CD14-positive monocyte (primary cell): ENCODE measurements at places on chromosomes 16 and 17. TPM values are rescaled to one million over a fixed set of nuclear protein-coding genes. Genes with fewer than 3 reads are reported as not detected.
A peak's percentile ranks its signal among the peaks of the same experiment; 100 is the strongest.

The KRT36 gene
- 0.25 and 0.27 TPM in 2 replicates for polyA plus RNA-seq

The ZNF18 gene
- polyA plus RNA-seq = 5.4 TPM

The SP6 gene
- not detected for polyA plus RNA-seq

The GJC1 gene
- polyA plus RNA-seq = not detected

The CHMP1A gene
- 57.3 TPM for polyA plus RNA-seq

The FBRS gene
- 44.8 and 47.5 TPM in 2 replicates for polyA plus RNA-seq

The SMIM36 gene
- polyA plus RNA-seq = not detected

The KRT20 gene
- not detected in 2 replicates for polyA plus RNA-seq

The TMEM114 gene
- polyA plus RNA-seq = not detected

GRCh38 chr16:53053967-53054669 is 673 bp upstream of the CHD9 start:
- H3K4me1 ChIP-seq = peaks cover 29% of the 10 kb centered on the region
- no peaks in the 10 kb centered on the region for H3K27me3 ChIP-seq
- H3K36me3 ChIP-seq = no peaks in the 10 kb centered on the region
- peak overlapping the region; percentile 81 for H3K27ac ChIP-seq
- DNase-seq = no peak
- peak overlapping the region; percentile 93 for H3K4me3 ChIP-seq

DNA sequence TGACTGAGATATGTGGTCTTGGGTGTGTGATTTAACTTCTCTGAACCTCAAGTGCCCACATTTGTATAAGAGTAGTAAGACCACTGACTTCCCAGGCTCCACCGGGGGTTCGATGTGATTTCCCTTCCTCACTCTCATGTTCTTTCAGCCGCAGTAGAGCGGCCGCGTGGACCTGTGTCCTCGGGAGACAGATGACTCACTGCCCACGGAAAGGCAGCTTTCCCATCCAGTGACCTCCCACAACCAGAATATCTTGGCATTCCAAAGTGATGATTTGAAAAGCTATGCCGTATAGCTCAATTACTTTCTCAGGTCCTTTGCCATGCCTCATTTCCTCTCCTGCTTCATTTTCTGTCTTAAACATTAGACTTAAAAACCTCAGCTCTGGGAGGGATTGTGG is 73.6 kb downstream of the IL21R start:
- H3K4me3 ChIP-seq = no peak overlapping the region
- no peaks in the 10 kb centered on the region for H3K27me3 ChIP-seq
- no peak for DNase-seq

DNA sequence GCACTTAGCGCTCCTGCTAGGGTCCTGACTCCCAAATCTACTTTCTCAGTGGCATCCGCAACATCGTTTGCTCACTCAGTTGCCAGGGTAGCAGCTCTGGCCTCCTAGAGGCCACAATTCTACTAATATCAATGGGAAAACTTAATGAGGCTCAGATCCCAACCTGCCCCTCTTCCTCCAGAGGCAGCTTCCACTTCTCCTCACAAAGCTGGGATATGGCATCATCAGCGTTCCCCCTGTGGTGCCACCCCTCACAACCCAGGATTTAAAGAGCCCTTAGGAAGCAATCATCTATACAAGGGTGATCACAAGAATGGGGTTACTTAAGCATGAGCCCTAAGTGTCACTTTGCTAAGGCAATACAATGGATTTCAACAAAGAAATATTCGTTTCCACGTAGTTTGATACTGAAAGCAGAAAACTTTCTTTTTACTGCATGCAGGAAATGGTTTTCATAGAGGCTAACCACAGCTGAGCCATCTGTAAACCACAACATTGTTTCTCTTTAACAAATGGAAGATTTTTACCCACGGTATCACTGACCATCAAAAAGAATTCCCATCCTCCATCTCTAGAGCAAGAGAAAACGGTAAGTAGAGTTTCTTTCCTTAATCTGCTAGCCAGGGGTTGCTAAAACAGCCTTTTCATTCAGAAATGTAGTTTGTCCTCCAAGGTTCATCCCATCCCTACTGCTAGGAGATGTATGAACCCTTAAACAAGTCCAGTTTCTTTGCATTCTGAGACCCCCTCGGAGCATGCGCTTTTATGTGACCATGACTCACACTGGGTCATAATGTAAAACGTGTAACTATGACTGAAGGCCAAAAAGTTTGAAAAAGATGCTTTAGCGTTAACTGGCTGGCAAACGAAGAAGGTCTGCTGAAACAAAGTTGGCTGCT is 68.3 kb upstream of the BCAR1 start:
- H3K4me3 ChIP-seq = no peak overlapping the region
- H3K36me3 ChIP-seq = no peaks in the 10 kb centered on the region
- H3K27me3 ChIP-seq = peaks cover 92% of the 10 kb centered on the region
- DNase-seq = no peak
- no peak overlapping the region for H3K27ac ChIP-seq

DNA sequence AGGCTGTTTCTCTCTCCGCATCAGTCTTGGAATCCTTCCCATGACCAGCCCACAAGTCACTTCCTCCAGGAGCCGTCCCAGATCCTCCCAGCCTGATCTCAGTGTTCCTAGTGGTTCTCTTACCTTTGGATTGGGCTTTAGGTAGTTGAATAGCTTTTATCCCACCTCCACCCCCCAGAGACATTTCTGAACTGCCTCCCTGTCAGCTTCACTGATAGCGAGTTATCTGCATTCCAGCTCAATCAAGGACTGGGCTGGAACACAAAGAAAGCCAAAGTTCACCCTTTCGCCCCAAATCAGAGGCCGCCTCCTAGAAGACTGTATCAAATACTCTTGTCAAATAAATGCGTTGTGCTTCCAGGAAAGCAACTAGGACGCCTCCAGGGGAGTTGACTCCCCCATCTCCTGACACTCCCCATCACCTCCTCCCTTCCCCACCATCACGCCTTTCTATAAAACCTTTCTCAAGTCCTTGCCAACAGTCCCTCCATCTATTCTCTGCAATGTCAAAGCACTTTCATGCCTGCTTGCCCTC is 72.7 kb downstream of the TMEM132E start:
- no peaks in the 10 kb centered on the region for H3K4me1 ChIP-seq
- H3K27me3 ChIP-seq = no peaks in the 10 kb centered on the region
- no peaks in the 10 kb centered on the region for H3K36me3 ChIP-seq

DNA sequence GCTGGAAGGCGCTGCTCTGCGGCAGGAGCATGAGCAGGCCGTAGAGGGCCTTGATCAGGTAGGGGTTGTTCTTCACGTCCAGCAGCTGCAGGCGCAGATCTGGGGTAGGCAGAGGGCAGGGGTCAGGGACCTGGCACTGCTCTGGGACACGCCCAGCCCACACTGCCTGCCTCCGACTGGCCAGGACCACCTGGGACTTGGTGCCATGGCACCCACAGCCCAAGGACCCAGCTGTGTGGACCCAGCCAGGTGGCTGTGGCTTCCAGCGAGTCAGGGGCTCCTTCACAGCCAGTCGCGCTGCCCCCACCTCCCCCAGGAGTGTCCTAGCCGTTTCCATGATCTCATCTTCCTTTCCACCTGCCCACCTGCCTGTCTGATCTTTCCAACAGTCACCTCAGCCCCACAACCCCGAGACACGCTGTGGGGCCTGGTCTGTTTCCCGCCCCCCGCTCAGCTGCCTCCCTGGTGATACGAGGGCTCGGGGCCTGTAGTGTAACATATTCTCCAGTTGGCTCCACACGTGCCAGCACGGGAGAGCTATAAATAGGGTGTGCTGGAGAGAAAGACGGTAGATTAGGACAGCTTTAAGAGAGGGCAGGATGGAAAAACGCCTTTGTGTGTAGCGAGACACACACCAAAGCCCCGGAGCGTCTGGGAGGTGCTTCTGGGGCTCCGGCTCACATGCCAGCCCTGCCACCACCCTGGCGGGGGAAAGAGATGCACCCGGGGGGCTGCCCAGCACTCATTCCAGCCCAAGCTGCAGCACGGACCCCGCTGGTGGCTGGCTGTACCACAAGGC is 7.2 kb upstream of the MTSS2 start:
- no peak overlapping the region for H3K27ac ChIP-seq
- no peak overlapping the region for H3K4me3 ChIP-seq

- H3K27ac ChIP-seq = no peak overlapping the region
- no peak for DNase-seq
- no peak overlapping the region for H3K4me3 ChIP-seq
- H3K36me3 ChIP-seq = no peaks in the 10 kb centered on the region
- H3K4me1 ChIP-seq = peaks cover 10% of the 10 kb centered on the region
- H3K27me3 ChIP-seq = no peaks in the 10 kb centered on the region
These were observed 90.5 kb downstream of the SEC14L1 start for GRCh38 chr17:77231076-77231871.

GRCh38 chr17:62782730-62783270 is 25.3 kb downstream of the MARCHF10 start:
- no peak overlapping the region for H3K4me3 ChIP-seq
- H3K36me3 ChIP-seq = no peaks in the 10 kb centered on the region
- no peaks in the 10 kb centered on the region for H3K27me3 ChIP-seq

- no peaks in the 10 kb centered on the region for H3K4me1 ChIP-seq
- H3K36me3 ChIP-seq = no peaks in the 10 kb centered on the region
- no peak overlapping the region for H3K4me3 ChIP-seq
- H3K27me3 ChIP-seq = no peaks in the 10 kb centered on the region
These were observed 42.9 kb downstream of the PSMD12 start for GRCh38 chr17:67323445-67323844.

GRCh38 chr17:72558971-72559476 is 438.2 kb downstream of the SOX9 start:
- H3K4me3 ChIP-seq = no peak overlapping the region
- no peak for DNase-seq
- H3K27ac ChIP-seq = no peak overlapping the region

DNA sequence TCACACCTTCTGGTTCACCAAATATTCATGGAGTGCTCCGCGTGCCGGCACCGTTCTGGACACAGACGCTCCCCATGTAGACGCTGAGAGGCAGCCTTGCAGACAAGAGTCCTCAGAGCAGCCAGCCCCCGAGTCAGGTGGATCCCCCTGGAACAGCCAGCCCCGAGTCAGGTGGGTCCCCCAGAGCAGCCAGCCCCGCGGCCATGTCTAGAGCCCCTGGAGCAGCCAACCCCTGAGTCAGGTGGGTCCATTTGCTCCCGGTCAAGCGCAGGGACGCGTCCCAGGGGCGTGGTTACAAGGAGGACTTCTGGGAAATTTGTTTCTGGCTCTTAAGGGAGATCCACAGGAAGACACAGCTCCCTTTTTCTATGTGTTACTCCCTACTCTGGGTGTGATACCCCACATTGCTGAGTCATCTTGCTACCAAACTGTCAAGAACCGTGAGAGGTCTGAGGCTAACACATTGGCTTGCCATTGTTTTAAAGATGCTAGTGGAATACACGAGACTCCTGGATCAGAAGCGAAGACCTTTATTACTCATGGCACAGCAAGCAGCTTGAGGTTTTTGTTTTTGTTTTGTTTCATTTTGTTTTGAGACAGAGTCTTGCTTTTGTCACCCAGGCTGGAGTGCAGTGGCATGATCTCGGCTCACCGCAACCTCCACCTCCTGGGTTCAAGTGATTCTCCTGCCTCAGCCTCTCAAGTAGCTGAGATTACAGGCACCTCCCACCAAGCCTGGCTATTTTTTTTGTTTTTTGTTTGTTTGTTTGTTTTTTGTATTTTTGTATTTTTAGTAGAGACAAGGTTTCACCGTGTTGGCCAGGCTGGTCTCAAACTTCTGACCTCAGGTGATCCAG is 43.3 kb upstream of the CBFA2T3 start:
- H3K27me3 ChIP-seq = no peaks in the 10 kb centered on the region
- H3K4me1 ChIP-seq = no peaks in the 10 kb centered on the region
- DNase-seq = no peak
- no peaks in the 10 kb centered on the region for H3K36me3 ChIP-seq

GRCh38 chr16:85637061-85637807 is 24.1 kb downstream of the GSE1 start:
- H3K4me3 ChIP-seq = no peak overlapping the region
- DNase-seq = no peak
- H3K27me3 ChIP-seq = no peaks in the 10 kb centered on the region
- peaks cover 12% of the 10 kb centered on the region for H3K4me1 ChIP-seq

DNA sequence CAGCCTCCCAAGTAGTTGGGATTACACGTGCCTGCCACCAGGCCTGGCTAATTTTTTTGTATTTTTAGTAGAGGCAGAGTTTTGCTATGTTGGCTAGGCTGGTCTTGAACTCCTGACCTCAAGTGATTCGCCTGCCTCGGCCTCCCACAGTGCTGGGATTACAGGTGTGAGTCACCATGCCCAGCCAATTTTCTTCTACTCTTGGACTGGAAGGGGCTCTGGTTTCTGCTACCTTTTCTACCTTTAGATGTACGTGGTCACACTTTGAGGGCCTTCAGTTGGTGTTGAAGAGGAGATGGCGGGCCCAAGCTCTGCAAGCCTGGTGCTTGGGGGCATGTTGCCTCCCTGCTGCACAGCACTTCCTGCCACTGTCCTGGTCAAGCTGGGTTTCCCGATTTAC is 173.6 kb downstream of the PRKCA start:
- no peak for DNase-seq
- H3K27me3 ChIP-seq = no peaks in the 10 kb centered on the region
- H3K27ac ChIP-seq = no peak overlapping the region
- H3K4me1 ChIP-seq = peaks cover 31% of the 10 kb centered on the region

GRCh38 chr16:58366247-58367031 is 25.8 kb upstream of the GINS3 start:
- no peak overlapping the region for H3K27ac ChIP-seq
- no peaks in the 10 kb centered on the region for H3K4me1 ChIP-seq
- no peak overlapping the region for H3K4me3 ChIP-seq
- no peak for DNase-seq
- no peaks in the 10 kb centered on the region for H3K36me3 ChIP-seq
- H3K27me3 ChIP-seq = peaks cover 2% of the 10 kb centered on the region

GRCh38 chr17:65198653-65199382 is 61.6 kb downstream of the RGS9 start:
- DNase-seq = peak; percentile 33
- no peak overlapping the region for H3K27ac ChIP-seq
- H3K36me3 ChIP-seq = no peaks in the 10 kb centered on the region
- peaks cover 8% of the 10 kb centered on the region for H3K4me1 ChIP-seq
- no peak overlapping the region for H3K4me3 ChIP-seq
- H3K27me3 ChIP-seq = no peaks in the 10 kb centered on the region

- peaks cover 8% of the 10 kb centered on the region for H3K27me3 ChIP-seq
- peak; percentile 35 for DNase-seq
- H3K36me3 ChIP-seq = no peaks in the 10 kb centered on the region
- H3K27ac ChIP-seq = peak overlapping the region; percentile 61
- peaks cover 77% of the 10 kb centered on the region for H3K4me1 ChIP-seq
- no peak overlapping the region for H3K4me3 ChIP-seq
These were observed 196.6 kb upstream of the CIBAR2 start for GRCh38 chr16:85308611-85309540.

DNA sequence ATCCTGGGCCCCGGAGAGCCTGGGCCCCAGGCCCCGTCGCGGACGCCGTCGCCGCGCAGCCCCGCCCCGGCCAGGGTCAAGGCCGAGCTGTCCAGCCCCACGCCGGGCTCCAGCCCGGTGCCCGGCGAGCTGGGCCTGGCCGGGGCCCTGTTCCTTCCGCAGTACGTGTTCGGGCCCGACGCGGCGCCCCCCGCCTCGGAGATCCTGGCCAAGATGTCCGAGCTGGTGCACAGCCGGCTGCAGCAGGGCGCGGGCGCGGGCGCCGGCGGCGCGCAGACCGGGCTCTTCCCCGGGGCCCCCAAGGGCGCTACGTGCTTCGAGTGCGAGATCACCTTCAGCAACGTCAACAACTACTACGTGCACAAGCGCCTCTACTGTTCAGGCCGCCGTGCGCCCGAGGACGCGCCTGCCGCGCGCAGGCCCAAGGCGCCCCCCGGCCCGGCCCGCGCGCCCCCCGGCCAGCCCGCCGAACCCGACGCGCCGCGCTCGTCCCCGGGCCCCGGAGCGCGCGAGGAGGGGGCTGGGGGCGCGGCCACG is 36.8 kb upstream of the ZC3H18 start:
- peaks cover 9% of the 10 kb centered on the region for H3K4me1 ChIP-seq
- no peak for DNase-seq
- no peak overlapping the region for H3K27ac ChIP-seq
- H3K4me3 ChIP-seq = no peak overlapping the region
- H3K27me3 ChIP-seq = no peaks in the 10 kb centered on the region
- H3K36me3 ChIP-seq = no peaks in the 10 kb centered on the region
